ENCODE measurements at places on chromosomes 6 and 20. TPM values are rescaled to one million over a fixed set of nuclear protein-coding genes. Genes with fewer than 3 reads are reported as not detected.

DNA sequence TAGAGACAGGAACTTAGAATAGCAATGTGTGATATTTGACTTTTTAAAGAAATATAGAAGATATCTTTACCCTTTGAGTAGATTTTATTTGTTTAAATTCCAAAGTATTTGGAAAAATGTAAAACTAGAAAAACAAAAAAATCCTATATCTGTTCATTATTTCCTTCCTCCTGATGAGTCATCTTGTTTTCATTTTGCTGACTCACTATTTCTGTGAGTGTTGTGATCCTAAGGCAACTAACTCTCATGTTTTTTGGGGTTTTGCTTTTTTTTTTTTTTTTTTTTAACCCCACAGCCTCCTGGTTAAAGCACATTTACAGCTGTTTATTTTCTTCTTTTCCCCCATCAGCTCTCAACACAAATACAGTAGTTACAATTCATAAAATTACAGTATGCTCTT, 37.8 kb upstream of the THEMIS start:
- DNase-seq: no peak

GRCh38 chr6:12348530-12349511, 58.7 kb downstream of the EDN1 start:
- DNase-seq: no peak

- DNase-seq: peak; percentile 93
Observed at GRCh38 chr6:26595669-26596269, 984 bp upstream of the ABT1 start.

- DNase-seq: no peak
Observed at GRCh38 chr6:127933137-127933536, 32.3 kb upstream of the THEMIS start.

DNA sequence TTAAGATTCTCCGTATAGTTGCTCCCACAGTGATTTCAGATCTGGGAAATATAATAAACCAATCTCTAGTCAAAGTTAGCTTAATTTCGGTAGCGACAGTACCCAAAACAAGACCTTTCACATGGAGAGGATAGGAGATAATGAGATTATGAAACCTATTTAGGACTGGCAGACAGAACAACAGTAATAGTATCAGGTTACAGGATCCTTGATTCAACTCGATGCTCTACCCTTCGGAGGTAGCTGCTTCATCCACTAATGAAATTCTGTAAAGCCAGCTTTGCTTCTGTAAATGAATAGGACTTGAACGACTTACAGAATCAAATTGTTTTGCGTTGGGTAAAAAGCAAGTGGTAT, 534 bp upstream of the AKIRIN2 start:
- DNase-seq: no peak

- no peak for DNase-seq
Observed at GRCh38 chr6:154765273-154765672, 32.1 kb downstream of the SCAF8 start.

GRCh38 chr6:83153883-83154521, 39.1 kb downstream of the PGM3 start:
- no peak for DNase-seq

DNA sequence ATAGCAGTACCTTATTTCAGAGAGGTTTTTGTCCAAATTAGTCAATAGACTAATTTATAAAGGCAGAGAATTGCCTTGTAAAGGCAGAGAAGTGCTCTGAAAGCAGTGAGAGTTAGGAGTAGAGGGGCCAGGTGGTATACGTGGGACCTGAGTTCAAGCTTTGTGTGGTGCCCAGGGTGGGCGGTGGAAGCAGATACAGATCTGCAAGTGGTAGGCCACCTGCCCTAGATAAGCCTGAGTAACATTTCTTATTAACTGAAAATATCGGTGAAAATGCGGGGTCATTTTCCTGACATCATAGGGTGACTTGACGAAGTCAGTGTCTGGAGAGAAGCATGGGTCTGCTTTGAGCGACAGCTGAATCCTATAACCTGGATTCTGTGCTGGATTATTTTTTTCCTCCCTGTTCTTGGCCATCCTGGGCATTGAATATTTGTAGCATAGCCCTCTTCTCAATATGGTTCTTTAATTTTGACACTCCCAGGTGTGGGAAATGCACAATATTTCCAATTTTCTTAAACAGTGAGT, 62.2 kb upstream of the SUPT3H start:
- DNase-seq: no peak

- no peak for DNase-seq
Observed at GRCh38 chr6:111862741-111863140, 10.5 kb downstream of the FYN start.

DNA sequence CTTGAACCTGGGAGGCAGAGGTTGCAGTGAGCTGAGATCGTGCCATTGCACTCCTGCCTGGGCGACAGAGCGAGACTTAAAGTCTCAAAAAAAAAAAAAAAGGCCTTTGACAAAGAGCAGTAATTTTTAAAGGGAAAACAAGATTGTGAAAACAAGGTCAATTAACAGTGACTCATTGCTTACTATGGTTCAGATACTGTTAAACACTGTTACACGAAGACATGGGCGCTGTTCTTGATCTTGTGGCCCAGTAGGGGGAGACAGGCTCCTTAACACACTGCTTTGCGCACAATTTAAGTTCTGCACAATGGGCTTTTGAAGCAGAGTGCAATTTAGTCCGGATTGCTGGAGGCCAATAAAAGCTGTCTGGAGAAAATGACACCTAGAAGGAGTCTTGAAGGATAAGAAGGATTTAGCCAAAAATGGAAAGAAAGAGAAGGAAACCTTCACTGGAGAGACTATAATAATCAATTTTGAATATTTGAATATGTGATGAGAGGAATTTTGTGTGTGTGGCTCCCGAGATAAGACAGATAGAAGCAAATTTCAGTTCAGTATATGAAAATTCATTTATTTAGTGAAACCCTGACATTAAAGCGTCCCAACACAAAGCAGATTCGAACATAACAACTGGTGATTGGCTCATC, 6.0 kb upstream of the LATS1 start:
- DNase-seq: no peak

- no peak for DNase-seq
Observed at GRCh38 chr6:161694995-161695394, 421.1 kb upstream of the AGPAT4 start.

DNA sequence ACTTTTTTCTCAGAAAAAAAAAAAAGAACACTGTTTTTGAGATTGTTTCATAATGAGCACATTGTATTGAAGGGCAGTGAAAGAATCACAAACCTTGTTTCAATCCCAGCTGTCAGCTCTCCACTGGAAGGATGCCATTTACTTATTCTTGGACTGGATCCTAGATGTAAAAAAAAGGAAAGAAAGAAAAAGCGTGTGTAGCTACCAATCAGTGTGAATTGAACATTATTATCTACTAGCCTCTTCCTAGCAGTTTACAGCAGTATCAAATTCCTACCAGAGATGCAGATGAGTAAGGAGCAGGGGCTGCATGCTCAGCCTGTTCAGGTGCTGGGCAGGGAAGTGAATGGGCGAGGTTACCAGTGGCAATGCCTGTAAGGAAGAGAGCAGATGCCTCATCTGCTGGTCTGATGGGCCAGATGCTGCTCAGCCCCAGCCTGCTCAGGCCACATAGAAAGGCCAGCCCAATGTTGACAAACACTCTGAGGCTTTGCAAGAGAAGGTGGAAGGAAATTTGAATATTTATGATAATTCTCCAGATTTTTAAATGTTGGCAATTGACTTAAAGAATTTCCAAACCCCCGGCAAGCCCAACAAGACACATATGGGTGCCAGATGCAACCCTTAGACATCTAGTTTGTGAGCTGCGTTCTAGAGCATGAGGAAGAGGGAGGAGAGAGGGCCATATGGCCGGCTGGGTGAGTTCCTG, 189.5 kb downstream of the IBTK start:
- no peak for DNase-seq

- no peak for DNase-seq
Observed at GRCh38 chr6:113671421-113671820, 185.7 kb upstream of the MARCKS start.

DNA sequence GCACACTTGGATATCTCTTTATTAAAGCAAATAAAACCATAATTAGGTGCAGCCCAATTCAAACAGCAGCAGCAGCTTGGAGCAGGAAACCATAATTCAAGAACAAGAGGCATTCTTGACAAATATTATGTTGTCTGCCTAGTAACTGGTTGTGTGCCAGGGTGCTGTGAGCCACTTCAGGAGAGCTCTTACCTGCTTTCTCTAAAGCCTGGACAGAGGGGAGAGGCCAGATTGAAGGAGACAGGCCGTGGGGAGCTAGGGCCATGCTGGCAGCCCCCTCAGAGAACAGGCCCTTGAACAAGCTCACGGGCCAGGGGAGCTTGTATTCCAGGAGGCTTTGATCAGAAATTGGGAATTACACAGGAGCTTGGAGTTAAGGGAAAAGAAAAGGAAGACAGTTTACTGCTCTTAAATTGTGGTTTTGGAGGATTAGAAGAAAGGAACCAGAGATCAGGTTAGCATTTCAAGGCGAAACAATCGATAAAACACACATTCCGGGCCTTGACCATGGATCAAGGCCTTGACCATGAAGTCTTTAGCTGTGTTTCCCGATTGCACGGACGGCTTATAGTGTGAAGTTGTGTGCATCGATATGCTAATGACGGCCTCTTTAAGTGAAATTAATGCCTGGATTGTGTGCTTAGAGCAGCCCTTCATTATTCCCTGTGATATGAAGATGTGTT, 69.8 kb upstream of the NKX2-2 start:
- DNase-seq: no peak

DNA sequence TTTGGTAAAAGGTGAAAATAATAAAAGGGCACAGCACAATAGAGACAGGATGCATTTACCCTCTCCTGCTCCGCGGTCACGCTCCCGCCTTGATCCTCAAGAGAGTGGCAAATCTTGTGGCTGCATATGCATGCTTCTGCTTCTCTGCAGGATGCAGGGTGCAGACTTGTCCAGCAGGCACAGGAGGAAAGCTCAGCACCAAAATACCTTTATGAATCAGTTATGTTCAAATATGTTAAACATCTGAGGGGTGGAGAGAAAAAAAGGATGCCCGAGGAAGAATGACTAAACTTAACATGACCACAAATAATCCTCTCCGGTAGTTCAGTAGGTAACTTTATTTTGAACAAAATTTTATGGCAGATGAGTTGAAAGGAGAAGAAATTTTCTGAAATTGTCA, 366.1 kb upstream of the SOX4 start:
- no peak for DNase-seq

DNA sequence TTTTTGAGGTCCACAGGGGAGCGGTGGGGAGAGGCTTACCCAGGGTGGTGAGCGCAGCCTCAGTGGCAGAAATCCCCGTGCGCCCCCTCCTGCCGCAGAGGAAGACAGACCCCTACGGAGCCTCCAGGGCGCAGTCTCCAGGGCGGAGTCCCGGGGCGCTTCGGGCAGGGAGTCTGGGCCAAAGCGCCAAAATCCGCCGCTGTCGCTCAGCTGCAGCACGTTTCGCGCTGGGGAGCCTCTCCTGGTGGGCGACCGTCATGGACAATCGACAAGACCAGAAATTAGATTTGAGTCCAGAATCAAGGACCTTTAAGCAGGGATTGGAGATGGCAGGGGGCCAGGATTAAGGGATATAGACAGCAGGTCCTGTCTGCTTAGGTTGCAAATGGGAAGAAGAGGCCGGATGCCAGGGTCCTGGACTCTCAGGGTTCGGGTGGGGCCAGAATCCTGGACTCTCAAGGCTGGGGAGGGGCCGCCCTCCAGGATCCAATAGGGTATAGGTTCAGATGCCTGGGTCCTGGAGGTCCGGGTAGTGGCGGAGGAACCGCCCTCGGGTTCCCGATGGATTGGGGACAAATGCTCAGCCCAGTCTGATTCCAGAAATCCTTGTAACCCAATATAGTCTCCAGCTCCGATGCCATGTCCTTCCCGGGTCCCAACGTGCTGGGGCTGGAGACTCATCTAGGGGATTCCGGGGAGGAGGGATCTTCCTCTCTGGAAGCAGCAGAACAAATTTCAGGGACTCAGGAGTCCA, 7.9 kb upstream of the HLA-E start:
- DNase-seq: no peak

- no peak for DNase-seq
Observed at GRCh38 chr6:2102966-2103365, 142.4 kb downstream of the GMDS start.

GRCh38 chr6:17869010-17869752, 118.3 kb downstream of the KIF13A start:
- DNase-seq: no peak

- no peak for DNase-seq
Observed at GRCh38 chr6:43997345-43997677, 129.9 kb downstream of the MRPL14 start.

DNA sequence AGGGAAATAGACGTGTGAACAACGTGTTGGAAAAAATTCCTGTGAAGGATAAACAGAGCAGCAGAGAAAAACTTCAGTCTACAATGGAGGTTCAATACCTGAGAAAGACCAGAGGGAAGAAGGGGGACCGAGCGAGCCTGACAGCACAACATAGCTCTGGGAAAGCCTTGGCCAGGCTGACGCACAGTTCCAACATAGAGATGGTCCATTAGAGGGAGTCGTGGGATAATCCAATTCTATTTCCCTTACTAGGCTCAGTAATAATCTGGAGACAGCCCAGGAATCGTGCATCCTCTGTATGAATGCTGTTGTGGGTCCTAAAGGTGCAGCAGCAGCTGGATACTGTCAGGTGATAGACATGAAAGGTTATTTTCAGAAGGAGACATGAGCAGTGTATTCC, 370.8 kb upstream of the BTBD3 start:
- no peak for DNase-seq

GRCh38 chr6:106643061-106643460, 13.7 kb downstream of the QRSL1 start:
- DNase-seq: no peak

GRCh38 chr6:144305985-144306384, 20.9 kb downstream of the UTRN start:
- DNase-seq: no peak

- no peak for DNase-seq
Observed at GRCh38 chr6:106149472-106150069, 63.4 kb downstream of the PRDM1 start.

DNA sequence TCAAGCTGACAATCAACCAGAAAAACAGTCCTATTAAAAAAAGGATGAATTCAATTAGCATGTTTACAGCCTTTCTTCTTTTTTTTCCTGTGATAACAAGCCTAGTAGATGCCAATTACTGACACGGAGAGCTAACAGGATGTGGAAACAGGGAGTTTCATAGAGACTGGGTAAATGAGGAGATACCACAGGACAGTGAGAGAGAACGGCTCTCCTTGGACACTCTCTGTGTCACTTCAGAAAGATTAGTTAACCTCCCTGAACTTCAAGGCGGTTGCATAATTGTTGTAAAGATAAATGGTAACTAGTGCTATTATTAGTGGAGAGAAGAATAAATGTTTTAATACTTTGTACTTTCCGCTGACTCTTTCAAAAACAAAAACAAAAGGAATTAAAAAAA, 14.8 kb downstream of the SLC17A5 start:
- DNase-seq: no peak

SOBP gene
- total RNA-seq: 1.2 TPM

NRSN1 gene
- 2.4 TPM for total RNA-seq

PRL gene
- not detected for total RNA-seq

GJA10 gene
- total RNA-seq: not detected

PGC gene
- not detected for total RNA-seq

FOXF2 gene
- total RNA-seq: 68.1 TPM

TULP1 gene
- total RNA-seq: not detected

ELOVL4 gene
- 2.8 TPM for total RNA-seq

KCNB1 gene
- 2.3 TPM for total RNA-seq

BPIFB1 gene
- total RNA-seq: not detected

ITPR3 gene
- total RNA-seq: 60.2 TPM
